ENCODE measurements at places on chromosomes 13 and 19.

GRCh38 chr13:34750078-34750931, 191.8 kb upstream of the NBEA start:
- DNase-seq = no peak

DNA sequence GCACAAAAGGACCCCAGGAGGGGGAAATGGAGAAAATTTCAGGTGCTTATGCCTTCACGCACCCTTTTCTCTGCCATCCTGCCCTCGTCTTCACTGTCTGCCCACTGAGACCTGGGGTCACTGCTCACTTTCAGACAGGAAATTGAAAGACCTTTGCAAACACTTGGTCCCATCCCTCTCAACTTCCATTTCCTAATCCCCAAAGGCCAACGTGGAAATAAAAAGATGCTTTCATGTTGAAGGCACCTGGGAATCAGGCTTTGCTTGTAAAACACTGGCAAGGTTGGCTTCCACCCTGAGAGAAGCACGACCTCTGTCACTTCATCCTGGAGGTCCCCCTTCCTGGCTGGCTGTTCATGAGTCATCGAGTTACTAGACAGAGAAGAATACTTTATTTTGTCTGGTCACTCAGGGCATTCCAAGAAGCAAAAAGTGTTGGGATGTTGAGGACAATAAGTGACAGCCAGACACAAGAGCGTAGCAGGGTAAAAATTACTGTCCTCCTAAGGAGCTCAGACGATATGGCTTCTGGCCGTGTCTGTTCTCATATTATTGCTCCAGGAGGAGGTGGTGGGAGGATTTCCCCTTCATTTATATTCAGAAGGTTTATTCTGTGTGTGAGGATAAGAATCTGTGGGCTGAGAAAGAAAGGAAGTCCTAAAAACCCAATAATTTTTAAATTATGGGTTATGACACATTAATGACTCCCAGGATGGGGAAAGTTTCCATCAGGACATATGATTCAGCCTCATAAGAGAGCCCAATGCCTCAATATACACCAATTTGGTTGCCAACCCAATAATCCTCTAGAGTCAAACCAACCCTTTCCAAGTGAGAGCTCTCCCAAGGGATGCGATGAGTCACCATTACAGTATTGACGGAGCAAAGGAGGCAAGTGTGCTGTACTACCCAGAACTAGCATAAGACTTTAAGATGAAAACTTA, 409.0 kb downstream of the COG6 start:
- peak; percentile 19 for DNase-seq

GRCh38 chr19:32750441-32751055, 31.0 kb downstream of the TDRD12 start:
- peak; percentile 36 for DNase-seq

DNA sequence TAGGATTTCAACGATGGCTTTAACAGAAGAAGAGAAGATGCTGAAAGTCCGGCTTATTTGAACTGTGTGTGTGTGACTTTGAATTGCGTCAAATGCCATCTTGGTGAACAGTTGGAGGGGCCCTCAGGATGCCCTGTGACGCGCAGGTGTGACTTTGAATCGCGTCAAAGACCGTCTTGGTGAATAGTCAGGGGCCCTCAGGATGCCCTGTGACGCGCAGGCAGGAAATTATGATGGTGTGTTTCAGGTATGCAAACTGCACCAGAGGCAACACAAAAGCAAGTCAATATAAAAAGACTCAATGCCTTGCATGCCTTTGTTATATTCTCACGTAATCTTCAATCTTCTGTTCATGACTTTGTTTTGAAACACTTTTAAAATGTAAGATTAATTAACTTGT, 29.2 kb downstream of the ATP11A start:
- no peak for DNase-seq

DNA sequence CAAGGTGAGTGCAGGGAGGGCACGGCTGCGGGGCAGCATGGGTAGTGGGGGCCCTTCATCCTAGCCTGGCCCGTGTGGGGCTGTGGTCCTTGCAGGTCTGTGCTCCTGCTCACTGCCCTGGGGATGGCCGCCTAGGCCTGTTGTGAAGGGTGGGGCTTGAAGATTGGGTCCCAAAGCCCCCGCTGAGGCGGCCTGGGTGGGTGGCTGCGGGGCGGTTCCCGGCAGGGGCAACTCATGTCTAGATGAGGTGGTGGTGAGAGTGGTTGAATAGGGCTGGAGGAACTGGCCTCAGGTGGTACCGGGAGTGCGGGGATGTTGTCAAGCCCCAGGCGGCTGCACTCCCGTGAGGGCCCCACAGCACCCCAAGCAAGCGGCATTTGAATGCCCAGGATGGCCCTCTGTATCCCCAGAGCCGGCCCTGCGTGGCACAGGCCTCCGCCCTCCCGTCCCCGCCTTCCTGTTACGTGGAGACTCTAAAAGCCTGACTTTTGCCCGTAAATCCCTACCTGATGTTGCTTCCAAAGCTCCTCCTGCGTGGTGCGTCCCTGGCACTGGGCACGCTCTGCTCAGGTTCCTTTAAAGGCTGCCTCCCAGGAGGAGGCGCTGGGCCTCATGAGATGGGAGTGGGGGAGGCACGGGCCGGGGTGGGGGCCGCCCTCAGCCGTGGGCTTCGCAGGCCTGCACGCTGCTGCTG, 15.0 kb downstream of the SPPL2B start:
- DNase-seq = no peak

GRCh38 chr19:49442354-49442753, 1.0 kb upstream of the SLC17A7 start:
- DNase-seq = no peak

DNA sequence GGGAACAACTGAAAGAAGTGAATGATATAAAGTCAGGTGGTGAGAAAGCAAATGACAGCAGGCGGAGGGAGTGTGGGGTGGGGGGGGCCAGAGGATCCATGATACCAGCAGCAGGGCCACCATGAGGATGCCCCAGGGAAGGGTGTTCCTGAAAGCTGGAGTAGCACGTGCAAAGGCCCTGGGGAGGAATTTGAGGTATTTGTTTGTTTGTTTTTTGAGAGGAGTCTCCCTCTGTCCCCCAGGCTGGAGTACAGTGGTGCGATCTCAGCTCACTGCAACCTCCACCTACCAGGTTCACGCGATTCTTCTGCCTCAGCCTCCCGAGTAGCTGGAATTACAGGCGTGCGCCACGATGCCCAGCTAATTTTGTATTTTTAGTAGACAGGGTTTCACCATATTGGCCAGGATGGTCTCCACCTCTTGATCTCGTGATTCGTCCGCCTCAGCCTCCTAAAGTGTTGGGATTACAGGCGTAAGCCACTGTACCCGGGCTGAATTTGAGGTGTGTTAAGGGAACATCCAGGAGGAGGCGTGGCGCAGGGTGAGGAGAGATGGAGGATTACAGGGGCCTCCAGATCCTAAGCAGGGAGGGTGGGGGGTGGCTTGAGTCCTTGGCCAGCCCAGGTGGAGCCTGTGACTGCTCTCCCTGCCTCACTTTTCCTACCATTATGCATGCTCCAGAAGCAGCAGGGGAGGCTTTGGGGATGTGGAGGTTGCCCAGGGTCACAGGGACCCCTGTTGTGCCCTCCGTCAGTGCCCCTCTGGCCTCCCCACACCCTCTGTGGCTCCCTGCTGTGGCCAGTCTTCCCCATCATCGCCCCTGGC, 12.4 kb upstream of the JUND start:
- no peak for DNase-seq

DNA sequence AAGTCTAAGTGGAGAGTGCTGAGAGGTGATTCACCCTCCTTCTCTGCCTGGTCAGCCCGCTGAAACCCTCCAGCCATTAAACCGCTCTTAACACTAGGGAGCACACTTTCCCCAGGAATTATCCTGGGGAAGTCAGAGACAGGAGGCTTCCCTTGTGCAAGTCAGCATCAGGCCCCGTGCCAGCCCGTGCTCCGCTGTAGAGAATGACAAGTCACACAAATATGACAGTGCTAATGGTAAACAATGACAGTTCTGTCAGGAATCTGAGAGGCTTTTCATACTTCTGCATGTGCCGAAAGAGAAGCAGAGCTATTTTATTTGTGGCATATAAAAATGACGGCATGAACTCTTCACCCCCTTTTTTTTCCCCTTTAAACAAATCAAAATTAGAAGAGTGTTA, 816.9 kb upstream of the SLC10A2 start:
- DNase-seq = peak; percentile 40

- DNase-seq = peak; percentile 66
Observed at GRCh38 chr19:48760504-48761205, 5.3 kb downstream of the FGF21 start.
